Activated naive CD4-positive, alpha-beta T cell treated with anti-CD3 and anti-CD28 coated beads, Interleukin-2, amount 50 U/mL, for 16 hours (primary cell): ENCODE measurements at places on chromosomes 4 and X.

- no peak for DNase-seq
Observed at GRCh38 chr4:38681281-38681991, 17.4 kb downstream of the KLF3 start.

- no peak for DNase-seq
Observed at GRCh38 chrX:7054219-7055216, 93.0 kb upstream of the STS start.

DNA sequence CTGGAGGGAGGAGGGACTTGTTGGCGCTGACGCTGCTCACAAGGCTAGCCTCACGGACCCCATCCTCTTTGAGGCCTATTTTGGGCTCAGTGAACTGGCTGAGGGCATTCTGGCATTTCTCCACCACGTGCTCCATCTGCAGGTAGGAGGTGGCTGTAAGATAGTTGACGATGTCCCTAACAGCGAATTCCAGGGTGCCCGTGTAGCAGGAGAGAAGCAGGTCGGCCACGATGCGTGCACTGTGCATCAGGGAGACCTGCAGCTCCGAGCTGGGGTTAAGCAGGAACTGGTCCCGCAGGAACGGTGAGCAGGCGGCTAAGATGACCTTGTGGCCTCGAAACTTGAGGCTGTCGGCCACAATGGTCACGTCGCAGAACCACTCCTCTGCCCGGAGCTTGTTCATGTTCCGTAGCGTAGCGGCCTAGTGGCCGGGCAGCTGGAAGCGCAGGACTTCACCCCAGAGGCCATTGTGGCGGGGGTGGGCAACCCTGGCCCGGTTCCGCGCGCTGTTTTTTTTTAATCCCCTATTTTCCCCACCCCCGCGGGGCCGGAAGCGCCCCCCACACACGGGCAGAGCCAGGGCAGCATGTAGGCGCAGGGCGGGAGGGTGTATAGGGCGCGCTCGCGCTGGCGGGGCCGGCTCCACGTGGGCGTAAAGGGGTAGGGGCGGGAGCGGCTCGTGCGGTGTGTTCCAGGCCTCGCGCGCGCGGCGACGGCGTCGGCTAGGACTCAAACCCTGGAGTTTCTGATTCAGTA lies 73.2 kb downstream of the UBE2K start:
- no peak for DNase-seq

- no peak for DNase-seq
Observed at GRCh38 chrX:108211301-108211700, 119.7 kb downstream of the ATG4A start.

DNA sequence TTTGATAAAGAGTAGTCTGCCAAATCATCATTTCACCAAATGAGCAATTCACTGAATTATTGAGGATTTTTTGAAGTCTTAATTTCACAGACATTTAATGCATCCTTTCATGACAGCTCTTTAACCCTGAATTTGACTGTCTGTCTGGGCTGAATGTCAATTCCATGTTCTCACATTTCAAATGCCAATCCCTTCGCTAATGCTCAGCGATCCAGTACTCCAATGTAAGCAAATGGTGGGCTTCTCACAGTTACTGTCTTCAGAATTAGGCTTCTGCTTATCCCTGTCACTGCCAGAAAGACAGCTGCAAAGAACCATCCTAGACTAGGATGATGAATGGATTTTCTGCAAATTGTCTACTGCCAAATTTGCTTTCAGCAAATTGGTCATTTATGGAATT lies 36.2 kb upstream of the USP38 start:
- DNase-seq, result no peak

DNA sequence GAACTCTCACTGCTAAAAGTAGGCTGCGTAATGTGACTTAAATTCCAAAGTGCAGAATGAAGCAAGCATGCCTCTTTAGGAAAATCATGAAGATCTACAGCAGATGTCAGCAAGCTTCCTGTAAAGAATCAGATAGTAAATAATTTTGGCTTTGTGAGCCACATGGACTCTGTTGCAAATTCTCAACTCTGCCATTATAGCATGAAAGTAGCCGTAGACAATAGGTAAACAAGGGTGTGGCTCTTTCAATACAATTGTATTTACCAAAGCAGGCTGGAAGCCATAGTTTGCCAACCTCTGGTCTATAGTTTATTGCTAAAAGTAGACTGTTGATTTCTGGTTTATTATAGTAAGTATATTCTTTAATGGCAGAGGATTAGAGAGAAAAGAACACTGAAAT lies 80.3 kb upstream of the FAM9B start:
- no peak for DNase-seq

- peak; percentile 70 for DNase-seq
Observed at GRCh38 chr4:108031427-108032083, 41.9 kb downstream of the HADH start.

GRCh38 chrX:151239751-151240150 lies 63.4 kb downstream of the GPR50 start:
- DNase-seq, result no peak

- no peak for DNase-seq
Observed at GRCh38 chrX:69263251-69263820, 98.1 kb upstream of the PJA1 start.

DNA sequence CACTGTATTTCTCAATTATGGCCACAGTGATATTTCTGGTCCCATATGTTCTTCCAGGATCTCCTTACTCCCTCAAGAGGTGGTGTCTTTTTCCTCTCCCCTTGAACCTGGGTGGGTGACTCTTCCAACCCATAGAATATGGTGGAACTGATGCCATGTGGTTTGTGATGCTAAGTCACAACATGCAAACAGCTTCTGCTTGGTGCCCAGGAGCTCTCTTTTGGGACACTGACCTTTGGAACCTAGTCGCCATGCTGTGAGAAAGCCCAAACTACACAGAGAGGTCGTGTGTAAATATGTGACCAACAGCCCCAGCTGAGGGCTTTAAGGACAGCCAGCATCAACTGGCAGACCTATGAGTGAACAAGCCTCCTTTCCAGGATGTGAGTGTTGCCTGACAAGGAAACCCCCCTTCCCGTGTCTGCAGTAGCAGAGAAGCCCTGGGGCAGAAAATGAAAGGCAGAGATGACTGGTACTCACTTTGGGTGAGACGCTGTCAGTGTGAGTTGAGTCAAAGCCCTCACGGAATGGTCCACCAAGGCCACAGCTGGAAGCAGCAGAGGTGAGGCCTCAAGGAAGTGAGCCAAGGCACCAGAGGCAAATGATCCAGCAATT lies 223.4 kb downstream of the BCOR start:
- peak; percentile 61 for DNase-seq

DNA sequence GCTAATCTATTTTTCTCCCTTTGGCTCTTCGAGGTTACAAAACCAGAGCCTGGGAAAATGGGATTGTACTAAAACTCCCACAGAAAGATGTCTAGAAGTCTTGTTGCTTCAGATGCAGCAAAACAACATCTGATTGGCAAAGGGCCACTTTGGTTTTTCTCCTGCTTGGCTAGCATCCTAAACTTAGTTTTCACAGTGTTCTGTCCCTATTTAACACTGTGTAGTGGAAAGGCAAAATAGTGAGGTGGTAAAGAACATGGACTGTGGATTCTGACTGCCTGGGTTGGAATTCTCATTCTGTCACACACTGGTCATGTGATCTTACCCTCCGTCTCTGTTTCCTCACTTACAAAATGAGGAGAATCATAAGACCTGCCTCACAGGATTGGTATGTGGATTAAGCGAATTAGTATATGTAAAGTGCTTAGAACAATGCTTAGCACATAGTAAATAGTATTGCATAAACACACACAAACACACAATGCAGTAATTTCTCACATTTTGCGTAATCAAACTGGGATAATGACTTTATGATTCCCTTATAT lies 23.5 kb downstream of the TIGD2 start:
- DNase-seq, result no peak

GRCh38 chr4:168852387-168852786 lies 157.7 kb downstream of the CBR4 start:
- no peak for DNase-seq

- no peak for DNase-seq
Observed at GRCh38 chr4:177408023-177408422, 34.2 kb downstream of the AGA start.

DNA sequence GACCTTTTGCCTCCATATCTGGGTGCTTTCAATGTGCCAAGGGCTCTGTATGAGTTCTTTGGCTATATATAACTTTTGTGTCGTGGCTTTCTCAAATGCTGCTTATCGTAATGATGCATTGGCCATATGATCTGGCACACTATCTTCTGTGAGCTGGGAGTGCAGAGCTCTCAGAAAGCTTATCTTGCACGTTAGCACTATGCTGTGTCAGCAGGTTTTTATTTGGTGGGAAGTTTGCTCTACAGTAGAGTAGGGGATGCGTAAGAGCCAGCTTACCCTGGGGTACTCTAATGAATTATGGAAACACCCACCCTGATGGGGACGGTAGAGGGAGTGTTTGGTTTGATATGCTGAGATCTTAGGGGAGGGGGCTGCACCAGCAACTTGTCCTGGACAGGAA lies 119.6 kb downstream of the FAAH2 start:
- DNase-seq, result no peak

- no peak for DNase-seq
Observed at GRCh38 chrX:101287402-101287801, 3.7 kb downstream of the TAF7L start.

- no peak for DNase-seq
Observed at GRCh38 chrX:69278031-69278687, 112.9 kb upstream of the PJA1 start.

GRCh38 chr4:78032929-78033328 lies 24.2 kb upstream of the FRAS1 start:
- no peak for DNase-seq

- no peak for DNase-seq
Observed at GRCh38 chrX:127879585-127879984, 172.6 kb downstream of the ACTRT1 start.

DNA sequence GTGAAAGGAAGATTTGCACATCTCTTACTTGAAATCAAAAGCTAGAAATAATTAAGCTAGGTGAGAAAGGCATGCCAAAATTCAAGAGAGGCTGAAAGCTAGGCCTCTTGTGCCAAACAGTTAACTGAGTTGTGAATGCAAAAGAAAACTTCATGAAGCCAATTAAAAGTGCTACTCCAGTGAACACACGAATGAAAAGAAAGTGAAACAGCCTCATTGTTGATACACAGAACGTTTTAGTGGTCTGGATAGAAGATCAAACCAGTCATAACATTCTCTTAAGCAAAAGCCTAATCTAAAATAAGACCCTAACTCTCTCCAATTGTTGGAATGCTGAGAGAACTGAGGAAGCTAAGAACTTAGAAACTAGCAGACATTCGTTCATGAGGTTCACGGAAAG lies 122.3 kb downstream of the UNC5C start:
- no peak for DNase-seq

GRCh38 chr4:53647547-53647946 lies 56.3 kb upstream of the LNX1 start:
- DNase-seq, result no peak

DNA sequence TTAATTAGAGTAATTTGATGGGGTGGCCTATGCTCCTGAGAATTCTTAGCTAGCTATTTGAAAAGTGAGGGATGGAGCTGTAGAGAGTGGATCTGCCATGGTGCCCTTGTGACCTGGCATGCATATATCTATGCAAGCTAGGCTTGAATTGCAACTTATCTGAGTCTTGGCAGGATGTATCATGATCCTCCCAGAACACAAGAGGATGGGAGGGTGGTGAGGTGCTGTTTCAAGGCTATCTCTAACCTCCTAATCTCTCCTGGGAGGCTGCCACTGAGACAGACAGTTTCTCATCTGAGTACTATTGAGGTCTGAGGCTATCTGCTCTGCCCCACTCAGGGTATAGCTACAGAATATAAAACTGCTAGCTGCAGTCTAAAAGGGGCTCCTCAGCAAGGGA lies 56.6 kb downstream of the BRCC3 start:
- no peak for DNase-seq

DNA sequence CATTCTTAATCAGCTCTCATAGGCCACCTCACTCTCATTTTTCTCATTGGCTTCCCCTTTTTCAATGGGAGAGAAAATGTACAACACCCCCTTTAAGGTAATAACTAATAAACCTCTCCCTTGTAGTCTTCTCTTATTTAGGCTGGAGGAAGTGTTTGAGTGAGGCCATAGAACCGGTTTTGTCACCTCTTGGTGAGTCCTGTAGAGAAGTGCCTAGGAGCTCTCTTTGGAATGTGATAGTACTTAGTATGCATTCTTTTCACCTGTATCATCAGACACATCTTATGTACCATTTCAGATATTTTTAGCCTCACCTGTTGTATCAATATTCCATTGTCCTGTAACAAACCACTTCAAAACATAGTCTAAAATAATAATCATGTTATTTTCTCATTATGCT lies 3.5 kb upstream of the TAB3 start:
- no peak for DNase-seq

DNA sequence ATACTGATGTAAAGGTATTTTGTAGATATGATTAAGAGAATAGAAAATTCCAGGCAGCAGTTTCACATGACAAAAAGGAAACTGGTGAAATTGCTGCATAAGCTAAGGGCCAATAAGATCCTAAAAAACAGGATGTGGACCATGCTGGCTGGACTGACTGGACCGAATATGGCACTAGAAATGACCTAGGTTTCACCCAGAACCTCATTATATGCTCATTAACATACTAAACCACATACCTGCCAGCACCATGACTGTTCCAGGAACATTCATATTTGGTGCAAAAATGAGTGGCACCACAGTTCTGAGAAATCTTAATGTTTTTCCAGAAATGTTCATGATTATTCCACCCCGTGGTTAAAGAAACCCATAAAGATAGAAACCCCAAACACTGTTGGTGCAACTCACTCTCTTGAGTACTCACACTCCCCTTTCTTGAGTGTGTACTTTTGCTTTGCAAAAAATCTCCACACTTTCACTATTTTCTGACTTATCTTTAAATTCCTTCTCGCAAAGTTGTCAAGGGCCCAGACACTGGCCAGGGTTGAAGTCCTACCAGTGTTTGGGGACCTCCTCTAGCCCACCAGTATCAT lies 74.0 kb downstream of the FANCB start:
- DNase-seq, result no peak

- DNase-seq, result no peak
Observed at GRCh38 chr4:15149839-15150592, 147.7 kb downstream of the CPEB2 start.

- DNase-seq, result no peak
Observed at GRCh38 chrX:17377091-17377717, 2.2 kb downstream of the NHS start.

DNA sequence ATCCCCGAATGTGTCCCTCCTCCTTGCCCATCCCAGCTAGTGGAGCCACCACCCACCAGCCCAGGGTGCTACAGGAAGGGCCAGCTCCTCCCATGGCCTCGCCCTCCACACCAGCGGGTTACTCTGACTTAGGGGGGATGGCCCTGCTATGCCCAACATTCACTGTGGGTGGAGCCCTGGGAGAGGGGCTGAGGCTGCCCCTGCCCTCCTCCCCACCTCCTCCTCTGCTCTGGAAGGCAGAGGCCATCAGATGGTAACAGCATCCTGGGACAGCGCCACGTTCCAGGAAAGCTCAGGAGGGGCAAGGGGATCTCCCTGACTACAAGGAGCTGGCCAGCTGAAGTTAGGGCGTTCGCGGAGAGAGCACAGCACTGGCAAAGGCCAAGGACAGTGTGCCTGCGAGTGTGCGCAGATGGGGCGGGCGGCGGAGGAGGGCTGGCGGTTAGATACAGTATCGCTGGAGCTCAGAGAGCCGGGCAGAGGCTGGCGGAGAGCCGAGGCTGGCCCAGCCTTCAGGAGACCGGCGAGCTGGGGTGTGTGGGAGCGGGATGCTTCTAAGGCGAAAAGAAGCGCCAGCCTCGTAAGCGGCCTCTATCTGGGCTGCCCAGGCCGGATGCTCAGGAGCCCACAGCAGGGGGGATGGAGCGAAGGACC lies 1.5 kb downstream of the JAKMIP1 start:
- no peak for DNase-seq

- DNase-seq, result no peak
Observed at GRCh38 chr4:152436384-152436783, 99.5 kb downstream of the FBXW7 start.

GRCh38 chr4:75034523-75034922 lies 101.6 kb downstream of the PARM1 start:
- DNase-seq, result no peak
